ENCODE measurements at places on chromosomes 6 and 20. TPM values are rescaled to one million over a fixed set of nuclear protein-coding genes. Genes with fewer than 3 reads are reported as not detected.

ID4 gene
- 0.80 TPM for total RNA-seq

CBLN4 gene
- not detected for total RNA-seq

HLA-DQB1 gene
- not detected for total RNA-seq

FHL5 gene
- total RNA-seq: not detected

LATS1 gene
- total RNA-seq: 9.8 TPM
